ENCODE measurements at places on chromosomes 7 and 10.

DNA sequence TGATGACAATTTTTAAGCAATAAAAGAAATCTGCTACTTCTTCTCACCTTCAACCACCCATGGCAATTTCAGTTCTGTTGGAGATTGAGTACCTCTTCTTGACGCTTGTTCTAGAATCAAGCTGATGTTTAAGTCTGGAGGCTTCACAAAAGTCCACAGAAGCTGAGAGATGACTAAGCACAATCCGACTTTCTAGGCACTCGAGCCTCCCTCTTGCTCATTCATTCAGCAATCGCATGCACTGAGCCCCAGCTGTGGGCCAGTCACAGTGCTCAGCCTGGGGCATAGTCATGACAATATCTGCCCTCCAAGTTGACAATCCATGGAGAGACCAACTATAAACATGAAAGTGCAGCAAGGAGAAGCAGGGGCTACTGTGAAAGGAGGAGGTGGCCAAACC lies 103.2 kb downstream of the IPMK start:
- DNase-seq = no peak

DNA sequence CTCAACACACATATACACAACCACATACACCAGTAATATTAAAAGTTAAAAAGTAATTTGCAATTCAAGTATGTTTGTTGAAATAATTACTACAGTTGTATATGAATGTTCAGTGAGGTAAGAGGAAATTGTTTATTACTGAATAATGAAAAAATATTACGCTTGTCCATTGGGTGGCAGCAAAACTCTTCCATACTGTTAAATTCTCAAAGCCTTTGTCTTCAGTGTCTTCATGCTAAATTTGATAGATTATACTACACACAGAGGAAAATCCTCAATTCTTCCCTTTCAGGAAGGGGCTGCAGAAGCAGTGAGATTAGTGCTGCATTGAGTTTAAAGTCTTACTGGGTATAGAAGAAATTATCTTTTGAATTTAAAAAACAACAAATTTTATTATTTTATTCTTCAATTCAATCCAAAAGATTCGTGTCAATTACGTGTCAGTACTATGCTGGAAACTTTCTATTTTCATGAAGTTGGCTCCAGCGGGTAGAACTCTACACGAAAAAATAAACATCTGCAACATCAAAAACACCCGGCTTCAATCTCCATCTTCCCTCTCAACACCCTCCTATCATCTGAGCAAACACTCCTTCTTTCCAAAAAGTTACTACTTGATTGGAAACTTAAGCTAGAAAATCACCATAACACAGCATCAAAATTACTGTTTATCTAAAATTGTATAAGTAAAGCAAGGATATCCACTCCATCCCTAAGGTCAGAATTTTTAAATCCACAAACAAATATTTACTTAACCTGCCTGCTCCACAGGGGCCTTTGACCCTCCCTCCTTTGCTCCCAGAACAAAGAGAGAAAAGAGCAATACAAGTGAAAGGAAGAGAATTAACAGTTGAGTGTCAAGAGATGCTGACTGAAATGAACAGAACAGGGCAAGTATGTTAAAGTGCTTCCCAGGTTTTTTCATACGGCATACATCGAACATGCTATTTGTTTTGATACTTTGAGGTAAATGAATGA lies 37.0 kb upstream of the TES start:
- peak; percentile 67 for DNase-seq

DNA sequence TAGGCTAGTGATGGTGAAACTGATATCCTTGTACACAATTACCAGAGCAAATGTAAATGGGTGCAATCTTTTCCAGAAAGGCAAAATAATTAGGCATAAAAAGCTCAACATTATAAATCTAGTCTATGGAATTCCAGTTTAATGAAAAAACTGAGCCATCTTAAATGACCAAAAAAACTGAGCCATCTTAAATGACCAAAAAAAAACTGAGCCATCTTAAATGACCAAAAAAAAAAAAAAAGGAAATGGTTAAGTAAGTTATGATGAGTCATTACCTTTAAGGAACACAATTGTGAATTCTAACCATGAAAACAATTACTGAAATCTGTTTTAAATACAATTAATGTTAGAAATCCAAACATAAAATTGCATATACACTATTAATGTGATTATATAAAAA lies 25.3 kb downstream of the USP6NL start:
- peak; percentile 40 for DNase-seq

DNA sequence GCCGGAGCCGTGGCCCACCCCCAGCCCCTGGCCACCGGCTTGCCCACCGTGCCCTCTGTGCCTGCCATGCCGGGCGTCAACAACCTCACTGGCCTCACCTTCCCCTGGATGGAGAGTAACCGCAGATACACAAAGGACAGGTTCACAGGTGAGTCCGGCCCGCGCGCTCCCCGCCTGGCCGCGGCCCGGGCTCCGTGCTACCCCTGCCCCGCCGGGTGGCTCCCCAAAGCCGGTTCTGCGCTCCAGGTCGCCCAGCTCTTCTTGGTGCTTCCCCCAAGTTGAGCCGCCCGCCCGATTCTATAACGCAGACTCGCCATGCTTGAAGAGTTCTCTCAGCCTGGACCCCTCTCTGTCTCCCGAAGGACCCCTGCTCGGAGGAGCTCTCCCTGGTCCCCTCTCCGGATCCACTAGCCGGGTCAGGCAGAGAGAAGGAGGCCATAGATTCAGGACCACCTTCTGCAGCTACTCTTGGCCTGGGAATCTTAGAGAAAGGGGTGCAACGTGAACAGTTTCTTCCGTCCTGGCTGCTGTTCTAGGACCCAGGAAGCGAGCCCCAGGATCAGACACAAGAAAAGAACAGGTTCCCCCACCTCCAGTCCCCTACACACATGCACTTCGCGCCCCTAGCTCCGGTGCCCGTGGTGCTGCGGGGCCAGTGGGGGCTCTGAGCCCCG lies 999 bp downstream of the TLX1 start:
- no peak for DNase-seq

- DNase-seq = no peak
Observed at GRCh38 chr7:138374119-138374693, 85.9 kb upstream of the TRIM24 start.

DNA sequence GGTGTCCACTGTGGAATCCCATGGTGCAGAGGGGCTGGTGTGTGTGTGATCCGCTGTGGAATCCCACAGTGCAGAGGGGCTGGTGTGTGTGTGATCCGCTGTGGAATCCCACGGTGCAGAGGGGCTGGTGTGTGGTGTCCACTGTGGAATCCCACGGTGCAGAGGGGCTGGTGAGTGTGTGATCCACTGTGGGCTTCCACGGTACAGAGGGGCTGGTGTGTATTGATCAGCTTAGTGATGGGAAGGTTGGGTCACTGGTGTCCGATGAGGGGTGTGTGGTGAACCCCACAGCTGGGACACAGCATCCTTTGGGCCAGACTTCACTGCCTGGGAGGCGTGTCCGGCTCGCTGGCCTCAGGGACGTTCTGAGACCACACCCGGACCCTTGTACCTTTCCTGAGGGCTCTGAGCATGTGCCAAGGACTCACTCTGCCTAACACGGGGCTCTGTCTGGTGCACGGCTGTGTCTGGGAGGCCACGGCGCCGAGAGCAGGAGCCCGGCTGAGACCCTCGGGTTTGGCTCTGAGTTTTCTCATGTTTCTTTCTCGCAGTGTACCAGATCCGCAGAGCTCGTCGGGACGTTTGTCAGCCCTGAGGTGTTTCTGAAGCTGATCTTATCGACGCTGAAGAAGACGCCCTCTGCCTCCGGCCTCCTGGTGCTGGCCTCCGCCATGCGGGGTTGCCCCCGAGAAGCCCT lies 29.3 kb upstream of the PRKAR1B start:
- DNase-seq = no peak

GRCh38 chr7:159097661-159098423 lies 46.8 kb downstream of the VIPR2 start:
- DNase-seq = no peak

GRCh38 chr10:65949526-65949925 lies 976.3 kb upstream of the LRRTM3 start:
- DNase-seq = no peak

DNA sequence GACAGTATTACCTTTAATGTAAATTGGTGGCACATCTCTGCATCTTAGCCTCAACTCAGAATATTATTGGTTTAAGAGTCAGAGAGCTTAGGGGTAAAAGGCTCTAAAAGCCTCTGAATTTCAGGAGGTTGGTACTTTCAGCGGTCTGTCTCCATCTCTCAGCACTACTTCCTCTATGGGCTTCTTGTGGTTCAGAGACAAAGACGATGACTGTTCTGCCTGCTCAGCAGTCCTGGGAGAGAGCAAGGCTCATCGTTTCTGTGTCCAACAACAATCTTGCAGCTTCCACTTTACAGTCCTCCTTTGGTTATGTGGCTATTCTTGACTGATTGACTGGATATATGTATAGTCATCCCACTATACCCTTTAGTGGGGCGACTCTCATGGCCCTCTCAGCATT lies 394.7 kb downstream of the AUTS2 start:
- DNase-seq = no peak

DNA sequence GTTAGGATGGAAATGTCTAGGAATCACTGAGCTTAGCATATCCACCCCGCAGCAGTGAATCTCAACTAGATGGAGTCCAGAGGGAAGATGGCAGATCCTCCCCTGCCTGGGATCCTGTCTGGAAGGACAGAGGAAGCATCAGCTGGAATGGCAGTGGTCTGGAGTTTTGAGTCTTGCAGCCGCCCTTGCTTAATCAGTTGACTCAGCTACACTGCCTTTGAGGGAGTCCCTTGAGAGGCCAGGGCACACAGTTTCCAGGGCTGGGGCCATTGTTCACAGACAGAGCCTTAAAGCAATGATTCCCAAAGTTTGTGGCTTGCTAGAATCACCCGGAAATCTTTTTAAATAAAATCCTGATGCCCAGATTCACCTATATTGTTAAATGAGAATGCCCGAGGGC lies 128.1 kb downstream of the NT5C2 start:
- DNase-seq = no peak

DNA sequence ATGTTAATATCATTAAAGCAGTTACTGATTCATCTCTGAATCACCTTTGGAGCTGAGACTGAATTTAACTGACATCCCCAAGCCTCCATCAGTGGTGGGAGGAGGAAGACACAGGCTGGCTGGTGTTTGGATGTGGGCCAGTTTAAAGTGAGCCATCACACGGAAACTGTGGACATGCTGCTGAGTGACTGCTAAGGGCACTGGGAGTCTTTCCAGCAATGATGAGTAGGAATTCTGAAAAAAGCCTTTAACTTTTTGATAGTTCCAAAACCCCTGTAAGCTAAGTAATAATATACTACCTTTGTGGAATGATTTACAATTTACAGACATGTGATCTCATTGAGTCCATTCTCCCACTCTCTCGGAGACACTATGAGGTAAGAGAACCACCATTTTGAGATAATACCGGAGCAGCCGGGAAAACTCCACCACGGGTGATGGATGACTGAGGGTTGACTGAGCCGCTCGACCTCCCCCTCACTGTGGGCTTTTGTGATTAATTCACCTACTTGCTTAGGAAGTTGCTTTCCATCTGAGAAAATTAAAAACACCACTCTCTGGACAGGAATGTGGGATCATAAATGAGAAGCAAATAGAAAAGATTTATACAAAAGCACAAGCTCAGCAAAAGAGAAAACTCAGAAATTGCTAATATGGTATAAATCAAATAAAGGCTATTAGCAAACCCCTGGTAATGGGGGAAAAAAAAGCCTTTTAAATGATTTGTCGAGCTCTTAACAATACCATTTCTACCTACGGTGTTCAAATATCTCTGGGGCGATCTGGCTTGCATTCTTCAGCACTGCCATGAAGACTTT lies 194.8 kb downstream of the FANK1 start:
- DNase-seq = no peak

- DNase-seq = no peak
Observed at GRCh38 chr7:158810846-158811245, 18.5 kb downstream of the ESYT2 start.

DNA sequence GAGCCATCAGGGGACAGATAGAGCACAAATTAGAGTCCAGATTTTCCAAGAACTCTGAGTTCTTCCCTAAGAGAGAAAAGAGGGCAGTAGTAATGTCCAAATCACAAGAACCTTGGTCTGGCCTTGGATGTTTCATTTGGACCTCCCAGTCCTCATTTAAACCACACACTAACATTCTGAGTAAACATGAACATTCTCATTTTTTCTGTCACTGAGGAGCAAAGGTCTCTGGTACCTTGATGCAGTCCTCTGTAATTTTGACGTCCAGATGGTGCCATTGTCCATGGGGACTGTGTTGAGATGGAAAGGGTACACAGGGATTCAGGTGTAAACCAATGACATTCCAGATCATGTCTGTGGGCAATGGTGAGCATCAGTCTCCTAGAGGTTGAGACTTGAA lies 225.4 kb upstream of the PHYHIPL start:
- no peak for DNase-seq

- DNase-seq = no peak
Observed at GRCh38 chr10:94607111-94607510, 61.5 kb downstream of the HELLS start.

DNA sequence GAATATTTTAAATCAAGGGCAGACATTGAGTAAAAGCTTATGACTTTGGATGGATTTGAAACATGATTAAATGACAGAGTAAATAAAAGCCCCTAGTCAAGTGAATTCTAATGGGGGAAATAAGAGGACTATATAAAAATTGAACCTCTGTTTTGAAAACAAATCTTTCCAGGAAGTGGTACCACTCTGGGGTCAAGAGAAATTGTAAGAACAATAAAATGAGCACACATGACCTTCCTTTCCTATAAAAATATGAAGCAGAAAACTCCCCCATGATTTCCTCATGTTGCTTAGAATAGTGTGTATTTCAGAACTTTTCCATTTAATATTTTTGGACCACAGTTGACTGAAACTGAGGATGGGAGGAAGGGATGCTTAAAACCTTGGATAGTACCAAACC lies 12.3 kb upstream of the CLDN12 start:
- DNase-seq = no peak

- DNase-seq = no peak
Observed at GRCh38 chr7:16025696-16026095, 339.2 kb upstream of the MEOX2 start.

DNA sequence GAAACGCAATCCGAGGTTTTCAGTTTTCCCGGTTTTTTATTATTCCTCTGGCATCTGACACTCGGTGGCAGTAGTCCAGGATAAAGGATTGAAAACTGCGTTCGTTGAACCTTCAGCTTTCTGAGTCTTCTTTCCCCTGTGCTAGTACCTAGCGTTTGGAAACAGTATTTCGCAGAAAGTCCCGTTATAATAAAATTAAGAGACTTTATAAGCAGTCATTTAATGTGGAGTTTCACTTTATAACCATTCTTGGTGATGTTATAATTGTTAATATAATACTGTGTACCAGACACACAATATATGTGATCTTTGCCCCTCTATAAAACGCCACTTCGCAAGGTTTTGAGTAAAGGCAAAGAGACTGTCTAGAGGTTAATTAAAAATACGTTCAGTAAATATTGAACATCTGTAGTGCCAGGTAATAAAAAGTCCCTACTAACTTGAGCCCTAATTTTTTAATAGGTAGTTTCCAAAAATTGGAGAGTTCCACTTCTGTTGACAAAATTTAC lies 874 bp downstream of the CISD1 start:
- peak; percentile 32 for DNase-seq
